ENCODE measurements at places on chromosomes 2 and 18.

DNA sequence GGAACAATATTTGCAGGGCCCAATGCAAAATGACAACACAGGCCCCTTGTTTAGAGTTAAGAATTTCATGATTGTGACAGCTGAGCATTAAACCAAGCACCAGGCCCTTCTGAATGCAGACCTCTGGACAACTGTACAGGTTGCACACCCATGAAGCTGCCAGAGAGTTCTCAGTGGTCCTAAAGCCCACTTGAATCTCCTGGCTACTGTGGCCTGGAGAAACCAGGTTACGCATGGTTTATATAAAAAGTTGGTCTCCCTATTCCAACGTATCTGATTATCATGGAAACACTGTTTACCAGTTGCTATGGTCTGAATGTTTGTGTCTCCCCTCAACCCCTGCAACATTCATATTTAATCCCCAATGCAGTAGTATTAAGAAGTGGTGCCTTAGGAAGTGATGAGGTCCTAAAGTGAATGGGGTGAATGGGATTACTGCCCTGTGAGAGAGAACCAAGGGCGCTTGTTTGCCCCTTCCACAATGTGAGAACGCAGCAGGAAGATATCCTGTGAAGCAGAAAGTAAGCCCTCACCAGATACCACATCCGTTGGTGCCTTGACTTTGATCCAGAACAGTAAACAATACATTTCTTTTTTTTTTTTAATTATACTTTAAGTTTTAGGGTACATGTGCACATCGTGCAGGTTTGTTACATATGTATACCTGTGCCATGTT, 48.0 kb upstream of the ANXA4 start:
- no peak for DNase-seq

- DNase-seq = no peak
Measured at GRCh38 chr18:50662775-50663383, 103.0 kb downstream of the MAPK4 start.

DNA sequence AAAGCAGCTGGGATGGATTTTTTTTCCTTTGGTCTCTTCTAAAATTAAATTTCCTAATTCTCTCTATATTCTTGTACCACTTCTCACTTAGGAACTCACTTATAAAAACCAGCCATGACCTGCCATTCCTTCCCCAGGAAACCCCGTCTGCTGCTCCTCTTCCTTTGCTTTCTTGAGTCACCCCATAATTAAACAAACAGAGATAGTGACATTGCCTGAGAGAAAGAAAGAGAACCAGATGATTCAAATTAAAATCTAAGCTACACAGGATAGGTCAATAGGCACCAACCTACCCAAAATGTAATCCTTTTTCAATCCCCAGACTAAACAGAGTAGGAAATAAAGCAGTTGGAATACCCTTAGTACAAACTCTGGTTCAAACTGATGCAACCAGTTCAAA, 9.7 kb downstream of the STK39 start:
- no peak for DNase-seq

- no peak for DNase-seq
Measured at GRCh38 chr2:20617892-20618467, 32.9 kb downstream of the HS1BP3 start.

DNA sequence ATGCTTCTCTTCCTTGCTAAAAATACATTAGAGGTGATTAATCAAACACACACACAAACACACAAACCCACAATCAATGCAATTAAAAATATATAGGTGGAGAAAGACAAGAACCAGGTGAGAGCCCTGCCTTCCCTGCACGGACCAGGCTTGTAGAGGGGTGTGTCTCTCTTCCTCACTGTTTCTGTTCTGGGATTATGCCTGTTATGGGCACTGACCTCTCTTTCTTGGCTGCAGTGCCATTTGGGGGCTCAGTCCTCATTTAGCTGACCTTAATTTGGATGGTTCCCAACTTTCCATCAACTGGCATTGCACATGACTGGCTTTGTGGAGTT, 89.8 kb downstream of the SH3RF3 start:
- DNase-seq = no peak

GRCh38 chr2:217069263-217070042, 209.6 kb upstream of the TNP1 start:
- DNase-seq = no peak

- DNase-seq = no peak
Measured at GRCh38 chr2:133940134-133940533, 313.7 kb upstream of the MGAT5 start.

- DNase-seq = no peak
Measured at GRCh38 chr2:178513876-178514275, 33.6 kb downstream of the PLEKHA3 start.

DNA sequence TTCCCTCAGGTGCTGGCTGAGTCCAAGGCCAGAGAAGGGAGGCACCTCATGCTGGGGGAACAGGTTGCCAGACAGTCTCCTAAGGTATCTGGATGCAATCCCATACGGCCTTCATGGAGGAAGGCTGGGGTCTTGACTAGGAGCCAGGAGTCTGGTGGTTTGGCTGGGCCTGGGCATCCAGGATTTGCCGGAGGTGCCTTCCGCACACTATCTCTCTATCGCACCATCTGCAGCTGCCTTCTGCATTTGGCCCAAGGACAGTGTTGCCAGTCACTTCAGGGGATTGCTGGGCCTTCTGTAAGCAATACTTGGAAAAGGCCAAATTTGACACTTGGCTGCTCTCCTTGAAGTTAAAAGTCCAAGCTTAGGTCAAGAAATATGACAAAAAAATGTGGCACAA, 327.2 kb downstream of the EN1 start:
- no peak for DNase-seq

DNA sequence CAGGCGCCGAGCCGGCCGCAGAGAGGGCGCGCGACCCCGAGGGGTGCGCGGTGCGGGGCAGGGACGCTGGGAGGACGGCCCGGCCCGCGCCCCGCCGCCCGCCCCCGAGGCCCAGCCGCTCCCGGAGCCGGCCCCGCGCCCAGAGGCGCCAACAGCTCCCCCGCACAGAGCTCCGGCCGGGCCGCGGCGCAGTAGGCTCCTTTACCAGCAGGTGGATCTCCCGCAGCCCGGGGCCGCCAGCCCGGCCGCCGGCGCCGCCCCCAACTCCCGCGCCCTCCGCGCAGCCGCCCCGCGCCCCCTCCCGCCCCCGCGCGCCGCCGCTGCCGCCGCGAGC, 258 bp downstream of the MGAT4A start:
- peak; percentile 34 for DNase-seq

DNA sequence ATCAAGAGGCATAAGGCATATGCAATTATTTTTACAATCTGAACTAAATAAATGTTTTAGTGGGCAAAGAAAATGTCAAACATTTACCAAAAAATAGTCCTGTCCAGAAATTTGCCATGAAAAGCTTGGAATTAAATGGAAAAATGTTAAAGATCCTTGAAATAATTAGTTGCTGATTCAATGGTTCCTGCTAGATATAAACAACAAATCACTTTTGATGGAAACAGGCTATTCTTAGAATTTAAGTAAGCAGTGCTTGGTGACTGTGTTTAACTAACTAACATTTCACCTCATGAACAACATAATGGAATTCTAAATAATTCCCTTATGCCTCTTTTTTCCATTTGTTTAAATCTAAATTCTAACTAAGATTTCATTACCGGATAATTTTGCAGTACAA, 3.9 kb downstream of the RND3 start:
- no peak for DNase-seq

Measured in stimulated activated CD8-positive, alpha-beta memory T cell treated with anti-CD3 and anti-CD28 coated beads, Interleukin-4, amount 100 ng/mL, for 1 hour (primary cell).